ENCODE measurements at places on chromosomes 12 and 14.

DNA sequence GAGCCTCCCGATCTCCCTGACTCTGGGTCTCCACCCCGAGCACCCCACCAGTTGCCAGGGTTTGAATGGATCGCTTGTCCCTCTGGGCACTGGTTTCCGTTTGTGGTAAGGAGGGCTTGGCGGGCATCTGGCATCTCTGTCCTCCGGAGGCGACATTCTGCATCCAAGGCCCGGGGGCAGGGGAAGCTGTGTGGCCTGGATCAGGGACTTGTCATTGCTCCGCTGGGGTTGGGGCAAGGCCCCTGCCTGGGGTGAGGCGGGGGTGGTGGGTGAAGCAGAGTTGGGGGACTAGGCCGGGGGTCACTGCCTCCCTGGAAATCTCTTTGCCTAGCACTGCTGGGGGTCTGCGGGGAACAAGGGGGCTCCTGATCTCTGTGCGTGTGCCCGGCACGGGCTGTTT lies 30.2 kb downstream of the KIF26A start:
- DNase-seq = no peak

- DNase-seq = no peak
These were observed 9.6 kb downstream of the GNS start for GRCh38 chr12:64749461-64750200.

DNA sequence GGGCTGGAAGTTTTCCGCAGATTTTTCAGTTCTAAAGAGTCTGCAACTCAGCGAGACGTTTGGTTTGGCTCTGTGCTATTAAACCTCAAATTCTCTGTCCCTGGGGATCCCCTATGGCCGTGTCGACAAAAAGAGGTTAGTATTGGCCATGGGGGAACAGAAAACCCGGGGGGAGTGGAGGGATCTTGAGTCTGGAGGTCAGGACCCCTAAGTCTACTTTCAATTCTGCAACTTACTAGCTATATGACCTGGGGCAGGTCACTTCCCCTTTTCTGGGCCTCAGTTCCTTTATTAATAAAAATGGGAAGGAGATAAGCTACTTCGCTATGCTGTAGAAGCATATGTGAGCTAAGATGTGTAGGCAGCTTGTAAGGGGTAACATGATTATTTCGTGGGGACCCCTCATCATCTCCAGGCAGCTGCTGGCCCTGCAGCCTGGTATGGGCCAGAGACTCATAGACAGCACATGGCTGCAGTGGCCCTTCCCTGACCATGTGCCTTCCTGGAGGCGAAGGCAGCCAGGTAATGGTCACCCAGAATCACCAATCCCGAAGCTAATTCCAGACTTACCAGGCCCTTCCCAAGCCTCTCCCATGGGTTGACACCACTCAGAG lies 8.6 kb downstream of the ASB2 start:
- no peak for DNase-seq

GRCh38 chr12:85155791-85156190 lies 119.6 kb downstream of the LRRIQ1 start:
- no peak for DNase-seq

GRCh38 chr14:58562141-58562540 lies 75.6 kb upstream of the DACT1 start:
- DNase-seq = no peak

- DNase-seq = no peak
These were observed 69.9 kb downstream of the WIF1 start for GRCh38 chr12:65051218-65051617.

GRCh38 chr12:121874071-121874470 lies 14.5 kb upstream of the PSMD9 start:
- DNase-seq = no peak

DNA sequence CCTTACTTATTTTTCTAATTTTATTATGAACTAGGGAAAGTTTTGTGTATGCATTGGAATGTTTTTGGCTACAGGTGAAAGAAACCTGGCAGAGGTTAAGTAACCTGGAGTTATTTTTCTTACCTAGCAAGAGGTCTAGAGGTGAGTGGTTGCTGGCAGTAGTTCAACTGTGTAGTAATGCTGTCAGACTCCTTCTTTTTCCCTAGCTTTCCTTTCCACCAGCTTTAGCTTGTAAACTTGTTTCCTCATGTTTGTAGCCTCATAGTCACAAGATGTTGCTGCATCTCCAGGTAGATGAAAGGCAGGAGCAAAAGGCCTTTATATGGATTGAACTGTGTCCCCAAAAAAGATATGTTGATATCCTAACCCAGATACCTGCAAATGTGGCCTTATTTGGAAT lies 105.1 kb upstream of the AMIGO2 start:
- DNase-seq = no peak

DNA sequence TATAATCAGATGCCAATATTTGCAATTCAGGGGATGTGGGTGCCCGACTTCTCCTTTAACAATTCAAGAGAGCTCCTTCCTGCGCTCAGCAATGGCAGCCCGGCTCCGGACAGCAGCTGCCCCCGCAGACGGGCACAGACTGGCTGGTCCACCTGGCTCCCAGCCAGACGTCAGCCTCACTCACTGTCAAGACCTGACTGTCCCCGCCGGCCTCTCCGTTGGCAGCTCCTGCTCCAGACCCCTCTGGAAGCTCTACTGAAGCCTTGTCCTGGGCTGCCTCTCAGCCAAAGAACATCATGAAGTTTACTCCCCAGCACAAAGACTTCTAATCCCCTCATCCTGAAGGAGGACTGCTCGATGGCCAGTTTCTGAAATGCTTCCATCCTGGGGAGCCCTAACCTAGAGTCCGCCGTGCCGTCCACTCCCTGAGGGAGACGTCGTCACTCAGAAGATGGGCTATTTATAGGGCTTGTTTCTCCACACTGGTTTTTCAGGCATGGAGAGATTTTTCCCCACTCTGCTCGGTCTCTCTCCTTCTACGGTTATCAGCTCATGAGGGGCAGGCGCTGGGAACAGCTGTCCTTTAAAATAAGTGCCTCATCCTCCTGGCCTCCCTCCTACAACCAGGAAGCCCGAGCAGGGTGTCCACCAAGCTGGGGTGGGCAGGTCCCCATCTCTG lies 126.2 kb downstream of the RFLNA start:
- no peak for DNase-seq
